ENCODE measurements at places on chromosomes 11 and 22.
A peak's percentile ranks its signal among the peaks of the same experiment; 100 is the strongest.

DNA sequence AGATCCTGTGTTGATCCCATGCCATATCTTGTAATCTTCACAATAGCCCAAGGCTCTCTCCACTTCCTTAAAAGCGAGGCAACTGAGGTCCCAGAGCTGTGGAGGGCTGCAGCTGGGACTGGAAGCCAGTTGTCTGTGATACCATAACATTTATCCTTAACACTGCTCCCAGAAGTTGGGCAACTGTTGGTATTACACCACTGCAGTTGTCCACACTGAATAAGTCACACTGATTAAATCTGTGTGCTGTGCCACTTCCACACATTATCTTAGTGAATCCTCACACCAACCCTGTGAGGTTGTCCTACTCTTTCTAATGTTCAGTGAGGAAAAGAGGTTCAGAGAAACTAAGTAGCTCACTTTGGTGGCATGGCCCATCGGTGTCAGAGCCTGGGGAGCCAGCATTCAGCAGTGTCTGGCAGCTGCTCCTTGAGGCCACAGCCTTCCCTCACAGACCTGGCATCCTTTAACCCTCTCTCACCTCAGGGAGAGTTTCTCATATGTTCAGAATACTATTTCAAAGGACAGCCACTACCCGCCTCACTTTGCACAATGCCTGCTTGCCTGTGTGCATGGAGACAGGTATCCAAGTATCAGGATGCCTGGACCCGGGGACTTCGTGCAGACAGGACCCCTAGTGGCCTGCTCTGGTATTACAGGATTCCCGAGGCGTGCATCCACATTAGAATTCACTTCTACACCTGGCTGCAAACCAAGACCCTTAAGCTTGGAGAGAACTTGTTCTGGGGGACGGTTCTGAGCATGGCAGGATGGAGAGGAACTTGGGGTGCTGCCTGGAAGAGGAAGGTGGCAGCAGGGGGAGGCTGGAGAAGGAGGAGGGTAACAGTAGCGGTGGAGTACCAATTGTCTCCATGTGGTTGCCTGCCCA, 221.9 kb upstream of the TBCEL start:
- DNase-seq, result peak; percentile 50

GRCh38 chr11:84930863-84931262, 696.3 kb downstream of the DLG2 start:
- no peak for DNase-seq

- no peak for DNase-seq
These were observed 53.3 kb upstream of the CLDN5 start for GRCh38 chr22:19577422-19577966.

GRCh38 chr11:75823415-75823814, 8.4 kb downstream of the UVRAG start:
- DNase-seq, result no peak

DNA sequence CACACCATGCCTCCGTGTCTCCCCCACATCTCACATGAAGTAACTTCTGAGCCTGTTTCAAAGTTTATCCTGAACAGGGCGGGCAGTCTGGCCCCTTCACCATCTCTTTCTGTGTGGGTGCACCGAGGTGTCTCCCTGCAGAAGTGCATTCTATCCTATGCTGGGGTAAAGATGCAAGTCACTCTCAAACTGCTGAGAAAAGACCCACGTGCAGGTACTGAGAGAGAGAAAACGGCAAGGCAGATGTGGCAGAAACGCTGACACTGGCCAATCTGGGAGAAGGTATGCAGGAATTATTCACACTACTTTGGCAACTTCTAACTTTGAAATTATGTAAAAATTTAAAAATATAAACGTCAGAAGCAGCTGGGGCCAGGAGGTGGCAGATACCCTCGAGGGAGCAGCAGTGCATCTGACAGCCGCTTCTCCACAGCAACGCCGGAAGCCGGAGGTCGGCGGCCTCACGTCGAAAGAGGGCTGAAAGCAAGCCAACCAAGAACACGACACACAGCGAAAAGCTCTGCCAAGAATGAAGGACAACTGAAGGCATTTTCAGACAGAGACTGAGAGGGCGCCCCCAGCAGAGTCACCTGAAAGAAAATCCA, 34.2 kb upstream of the MOB2 start:
- DNase-seq, result no peak

DNA sequence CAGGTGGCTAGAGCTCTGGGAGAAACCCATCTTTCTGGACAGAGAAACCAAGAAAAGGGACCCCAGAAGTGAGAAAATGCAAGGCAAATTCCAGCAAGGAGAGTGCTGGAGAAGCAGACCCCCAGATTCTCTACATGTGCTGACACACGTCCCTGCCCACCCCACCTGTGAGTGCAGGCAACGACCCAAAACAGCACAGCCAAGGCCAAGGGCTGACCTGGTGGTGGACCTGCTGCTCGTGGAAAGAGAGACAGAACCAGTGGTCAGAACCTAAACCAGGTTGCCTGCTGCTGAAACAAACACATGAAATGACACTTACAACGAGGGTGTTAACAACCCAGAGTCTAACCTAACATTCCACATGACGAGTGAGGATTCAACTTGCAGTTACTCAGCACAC, 24.6 kb downstream of the TRMU start:
- DNase-seq, result no peak

GRCh38 chr11:95461858-95462257, 230.9 kb upstream of the SESN3 start:
- DNase-seq, result no peak

GRCh38 chr11:125626288-125626950, 1.5 kb downstream of the CHEK1 start:
- DNase-seq, result peak; percentile 59

- DNase-seq, result peak; percentile 35
These were observed 897 bp downstream of the MAP6 start for GRCh38 chr11:75667831-75668450.

DNA sequence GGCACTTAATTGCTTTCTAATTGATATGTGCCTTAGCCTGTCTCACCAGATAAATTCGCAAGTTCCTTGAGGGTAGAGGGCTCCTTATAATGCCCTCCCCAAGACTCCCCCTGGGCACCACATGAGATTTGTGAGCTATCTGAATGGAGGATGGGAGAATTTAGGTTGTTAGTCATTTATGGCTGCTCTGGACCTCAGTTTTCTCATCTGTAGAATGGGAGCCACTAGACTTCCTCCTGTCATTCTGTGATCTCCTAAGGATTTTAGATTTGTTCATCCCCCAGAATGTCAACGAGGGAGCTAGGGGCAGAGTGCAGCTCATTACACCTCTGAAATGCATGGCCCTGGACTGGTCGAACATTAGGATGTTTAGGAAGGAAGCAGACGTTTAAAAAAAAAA, 294.6 kb downstream of the MIAT start:
- no peak for DNase-seq

- no peak for DNase-seq
These were observed 58.7 kb upstream of the PRODH start for GRCh38 chr22:18994701-18995326.

GRCh38 chr22:26983311-26983710, 325.9 kb downstream of the MIAT start:
- DNase-seq, result no peak

GRCh38 chr11:3036419-3036818, 20.8 kb downstream of the CARS1 start:
- DNase-seq, result no peak

GRCh38 chr22:20792966-20793728, 19.2 kb downstream of the SERPIND1 start:
- no peak for DNase-seq

DNA sequence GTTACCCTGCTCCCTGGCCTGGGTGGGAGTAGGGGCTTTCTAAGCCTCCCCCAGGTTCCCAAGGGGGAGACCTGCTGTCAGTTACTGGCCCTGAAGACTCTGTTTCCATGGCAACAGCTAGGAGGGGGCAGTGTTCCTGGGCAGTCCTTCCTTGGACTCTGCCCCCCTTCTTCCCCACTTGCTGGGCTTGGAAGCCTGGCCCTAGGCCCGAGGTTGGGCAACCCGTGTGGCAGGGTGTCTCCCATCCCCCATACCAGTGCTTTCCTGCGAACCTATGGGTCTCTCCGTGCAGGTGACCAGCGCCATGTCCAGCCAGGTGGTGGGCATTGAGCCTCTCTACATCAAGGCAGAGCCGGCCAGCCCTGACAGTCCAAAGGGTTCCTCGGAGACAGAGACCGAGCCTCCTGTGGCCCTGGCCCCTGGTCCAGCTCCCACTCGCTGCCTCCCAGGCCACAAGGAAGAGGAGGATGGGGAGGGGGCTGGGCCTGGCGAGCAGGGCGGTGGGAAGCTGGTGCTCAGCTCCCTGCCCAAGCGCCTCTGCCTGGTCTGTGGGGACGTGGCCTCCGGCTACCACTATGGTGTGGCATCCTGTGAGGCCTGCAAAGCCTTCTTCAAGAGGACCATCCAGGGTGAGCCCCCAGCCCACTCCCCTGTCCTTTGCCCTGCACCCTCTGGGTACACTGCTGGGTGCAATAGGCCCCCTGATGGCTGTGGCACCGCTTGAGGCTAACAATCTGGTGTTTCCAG, 1.7 kb downstream of the ESRRA start:
- no peak for DNase-seq

DNA sequence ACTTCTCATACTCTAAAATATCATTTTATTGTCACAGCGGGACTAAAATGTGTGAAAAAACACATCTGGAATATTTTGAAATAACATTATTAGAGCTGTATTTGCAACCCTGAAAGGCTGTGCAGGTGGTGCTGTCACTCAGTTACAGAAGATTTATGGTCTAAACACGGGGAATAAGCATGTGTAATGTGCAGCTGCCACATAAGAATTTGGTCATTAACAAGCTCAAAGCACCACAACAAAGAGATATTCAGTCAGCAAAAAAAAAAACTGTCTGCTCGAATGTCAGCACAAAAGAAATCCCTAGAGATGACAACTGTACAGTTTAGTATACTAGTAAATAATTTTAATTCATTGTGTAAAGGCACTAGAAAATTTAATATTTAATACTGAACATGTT, 31.3 kb downstream of the TMEM123 start:
- DNase-seq, result no peak

DNA sequence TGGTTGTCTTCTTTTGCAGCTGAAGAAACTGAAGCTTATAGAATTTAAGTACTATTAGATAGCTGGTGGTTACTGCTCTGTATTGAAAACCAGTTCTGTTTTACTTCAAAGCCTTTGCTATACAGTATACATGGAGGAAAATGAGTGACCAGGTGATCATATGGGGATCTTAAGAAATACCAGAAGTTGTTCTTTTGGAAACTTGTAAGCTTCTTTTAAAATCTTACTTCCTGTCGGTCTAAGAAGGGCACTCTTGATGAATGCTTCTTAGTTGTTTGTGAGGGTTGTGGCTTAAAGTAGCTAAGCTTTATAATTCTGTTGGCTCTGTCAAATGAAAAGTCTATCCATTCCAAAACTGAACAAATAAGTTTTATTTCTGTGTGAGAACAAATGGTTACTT, 55.2 kb downstream of the PDE3B start:
- no peak for DNase-seq

DNA sequence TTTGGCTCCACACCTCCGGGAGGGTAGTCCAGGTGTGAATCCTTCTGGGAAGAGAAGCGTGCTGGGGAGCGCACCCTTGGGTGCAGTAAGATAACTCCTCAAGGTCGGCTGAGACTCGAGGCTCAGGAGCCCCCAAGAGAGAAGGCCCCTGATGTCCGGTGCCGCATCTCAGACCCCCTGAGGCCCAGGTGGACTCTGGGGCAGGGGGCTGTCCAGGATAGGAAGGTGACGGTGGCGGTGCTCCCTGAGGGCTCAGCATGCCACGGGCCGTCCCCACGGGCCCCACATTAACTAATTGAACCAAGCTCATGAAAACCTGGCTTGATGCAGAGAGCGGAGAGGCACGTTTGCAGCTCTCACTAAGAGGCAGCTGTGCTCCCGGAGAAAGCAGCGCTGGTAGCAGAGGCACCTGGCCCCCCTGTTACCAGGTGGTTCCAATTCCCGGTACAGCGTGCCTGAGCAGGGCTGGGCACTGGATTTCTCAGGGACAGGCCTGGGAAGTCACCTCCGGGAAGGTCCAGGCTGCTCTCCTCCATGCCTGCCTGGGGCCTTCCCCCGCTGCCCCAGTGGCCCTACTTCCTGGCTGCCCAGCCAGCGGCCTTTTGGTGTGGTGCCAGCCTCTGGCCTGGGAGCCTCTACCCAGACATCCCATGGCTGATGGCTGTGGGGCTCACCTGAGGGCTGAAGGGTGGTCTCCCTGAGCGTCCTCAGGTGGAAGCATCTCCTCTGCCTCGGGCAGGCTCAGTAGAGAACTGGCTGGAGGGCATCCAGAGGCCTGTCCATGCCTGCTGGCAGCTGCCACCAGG, 1.1 kb downstream of the KCNQ1 start:
- DNase-seq, result no peak

- DNase-seq, result peak; percentile 78
These were observed 2.7 kb downstream of the NEAT1 start for GRCh38 chr11:65425105-65425970.

GRCh38 chr11:34302046-34302921, 55.5 kb downstream of the ABTB2 start:
- peak; percentile 98 for DNase-seq

- peak; percentile 35 for DNase-seq
These were observed 17.8 kb upstream of the ST14 start for GRCh38 chr11:130141561-130142341.

- no peak for DNase-seq
These were observed 67.6 kb upstream of the CYP2D6 start for GRCh38 chr22:42198226-42198625.

GRCh38 chr22:17436382-17436980, 67.2 kb downstream of the CECR2 start:
- DNase-seq, result no peak

DNA sequence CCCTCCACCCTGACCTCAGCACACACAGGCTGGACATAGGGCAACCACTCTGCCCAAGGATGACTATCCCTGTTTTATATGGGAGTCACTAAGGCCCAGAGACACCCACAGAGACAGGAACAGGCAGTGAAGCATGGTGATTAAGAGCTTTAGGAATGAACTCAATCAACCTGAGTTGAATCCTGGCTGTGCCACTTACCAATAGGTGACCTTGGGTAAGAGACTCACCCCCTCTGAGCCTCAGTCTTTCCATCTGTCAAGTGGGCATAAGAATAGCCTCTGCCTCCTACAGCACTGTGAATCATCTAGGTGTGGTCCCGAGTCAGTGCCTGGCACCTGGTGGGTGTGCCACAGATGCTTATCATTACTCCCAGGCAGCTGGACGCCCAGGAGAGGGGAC, 6.8 kb downstream of the CRYBB1 start:
- peak; percentile 22 for DNase-seq

DNA sequence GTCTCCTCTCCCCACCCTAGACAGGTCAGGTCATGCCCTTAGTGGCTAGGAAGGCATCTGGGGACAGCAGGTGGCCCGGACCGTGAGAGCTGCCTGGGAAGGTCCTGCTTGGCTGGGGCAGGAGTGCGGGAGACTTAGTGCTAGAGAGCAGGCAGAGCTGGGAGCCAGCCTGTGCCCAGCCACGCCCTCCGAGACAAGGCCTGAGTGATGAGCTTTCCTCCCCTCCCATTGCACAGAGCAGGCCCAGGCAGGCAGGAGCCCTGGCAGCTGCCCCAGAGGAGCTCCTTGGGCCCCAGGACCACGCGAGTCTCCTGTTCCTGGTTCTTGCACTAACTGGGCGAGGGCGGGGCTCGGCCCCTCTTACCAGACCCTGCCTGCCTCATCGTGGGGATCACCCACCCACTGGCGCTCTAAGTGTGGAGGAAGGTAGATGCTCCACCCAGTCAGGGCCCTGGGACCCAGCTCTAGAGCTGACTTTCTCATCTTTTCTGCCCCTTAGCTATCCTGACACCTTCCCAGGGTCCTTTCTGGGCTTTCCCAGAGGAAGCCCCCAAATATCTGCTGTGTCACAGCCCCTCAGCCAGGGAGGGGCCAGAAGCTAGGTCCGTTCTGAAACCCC, 44.9 kb downstream of the MACROD1 start:
- DNase-seq, result peak; percentile 24

GRCh38 chr11:65870706-65871681, 1.6 kb downstream of the EFEMP2 start:
- no peak for DNase-seq

GRCh38 chr11:7524462-7525235, 10.8 kb downstream of the PPFIBP2 start:
- no peak for DNase-seq
